ENCODE measurements at places on chromosomes 12 and 14.

DNA sequence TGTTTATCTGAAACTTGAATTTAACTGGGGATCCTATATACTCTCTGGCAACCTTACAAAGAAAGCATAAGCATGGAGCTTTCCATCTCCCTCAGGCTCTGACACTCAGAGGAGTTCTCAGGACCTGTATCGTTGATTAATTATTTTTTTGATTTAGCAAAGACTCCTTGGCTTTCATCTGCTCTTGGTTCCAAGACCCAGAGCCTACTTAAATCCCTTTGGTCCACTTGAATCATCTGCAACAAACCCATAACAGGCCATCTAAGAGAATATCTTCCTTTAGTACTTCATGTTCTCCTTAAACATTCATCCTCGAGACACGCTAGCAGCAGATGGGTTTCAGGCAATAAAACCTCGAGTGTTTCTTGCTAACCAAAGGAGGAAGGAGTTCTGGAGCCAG is 85.4 kb downstream of the ZFP36L1 start:
- DNase-seq: no peak

DNA sequence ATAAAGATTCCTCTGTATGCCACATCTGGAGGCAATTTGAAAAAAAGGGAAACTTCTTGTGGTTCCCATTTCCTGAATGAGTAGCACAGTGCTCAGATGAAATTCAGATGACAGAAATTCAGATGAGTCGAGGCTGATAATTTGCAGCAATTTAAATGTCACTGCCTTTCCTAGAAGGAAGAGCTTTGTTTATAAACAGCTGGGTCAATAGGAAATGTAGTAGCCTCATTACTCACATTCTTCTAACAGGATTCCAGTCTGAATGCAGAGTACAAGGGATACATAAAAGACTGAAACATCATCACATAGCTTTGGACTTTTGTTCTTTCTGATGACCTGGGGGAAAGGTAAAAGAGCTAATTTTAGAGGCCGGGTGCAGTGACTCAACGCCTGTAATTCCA is 11.3 kb upstream of the DACT1 start:
- DNase-seq: no peak

- no peak for DNase-seq
Observed at GRCh38 chr12:14310866-14311265, 54.6 kb upstream of the ATF7IP start.

DNA sequence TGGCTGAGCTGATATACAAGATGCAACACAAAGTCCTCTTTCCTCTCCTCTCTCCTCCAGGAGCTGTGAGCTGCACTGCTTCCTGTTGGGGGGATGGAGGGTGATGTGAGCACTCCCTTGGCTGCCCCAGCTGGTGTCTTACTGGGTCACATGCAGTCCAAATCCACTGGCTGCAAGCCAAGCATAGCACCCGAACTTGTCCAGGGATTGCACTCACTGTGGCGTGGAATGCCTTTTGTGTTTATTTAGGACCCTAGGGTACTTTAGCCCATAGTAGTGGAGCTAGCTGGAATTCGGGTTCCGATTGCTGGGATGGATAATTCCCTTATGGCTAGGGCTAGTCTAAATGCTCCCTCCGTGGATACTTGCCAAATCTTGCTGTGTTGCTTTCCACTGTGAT is 424.9 kb upstream of the SYT1 start:
- no peak for DNase-seq

GRCh38 chr12:19771858-19772257 is 332.6 kb downstream of the AEBP2 start:
- no peak for DNase-seq

DNA sequence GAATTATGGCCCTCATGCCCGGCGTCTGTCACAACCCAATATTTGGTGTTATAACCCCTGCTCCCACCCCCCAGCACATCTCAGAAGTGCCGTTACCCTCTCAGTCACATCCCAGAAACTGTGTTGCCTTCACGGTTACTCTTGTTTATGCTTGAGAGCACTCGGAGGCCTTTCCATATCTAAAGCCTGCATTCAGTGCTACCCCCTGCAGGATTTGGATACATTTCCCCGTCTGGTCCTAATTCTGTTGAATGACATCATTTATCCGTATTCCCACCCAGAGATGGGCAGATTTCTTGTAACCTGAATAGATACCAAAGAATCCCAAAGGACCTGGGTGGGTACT is 19.1 kb upstream of the FOS start:
- DNase-seq: no peak

GRCh38 chr12:64656429-64656828 is 46.1 kb downstream of the RASSF3 start:
- DNase-seq: no peak

DNA sequence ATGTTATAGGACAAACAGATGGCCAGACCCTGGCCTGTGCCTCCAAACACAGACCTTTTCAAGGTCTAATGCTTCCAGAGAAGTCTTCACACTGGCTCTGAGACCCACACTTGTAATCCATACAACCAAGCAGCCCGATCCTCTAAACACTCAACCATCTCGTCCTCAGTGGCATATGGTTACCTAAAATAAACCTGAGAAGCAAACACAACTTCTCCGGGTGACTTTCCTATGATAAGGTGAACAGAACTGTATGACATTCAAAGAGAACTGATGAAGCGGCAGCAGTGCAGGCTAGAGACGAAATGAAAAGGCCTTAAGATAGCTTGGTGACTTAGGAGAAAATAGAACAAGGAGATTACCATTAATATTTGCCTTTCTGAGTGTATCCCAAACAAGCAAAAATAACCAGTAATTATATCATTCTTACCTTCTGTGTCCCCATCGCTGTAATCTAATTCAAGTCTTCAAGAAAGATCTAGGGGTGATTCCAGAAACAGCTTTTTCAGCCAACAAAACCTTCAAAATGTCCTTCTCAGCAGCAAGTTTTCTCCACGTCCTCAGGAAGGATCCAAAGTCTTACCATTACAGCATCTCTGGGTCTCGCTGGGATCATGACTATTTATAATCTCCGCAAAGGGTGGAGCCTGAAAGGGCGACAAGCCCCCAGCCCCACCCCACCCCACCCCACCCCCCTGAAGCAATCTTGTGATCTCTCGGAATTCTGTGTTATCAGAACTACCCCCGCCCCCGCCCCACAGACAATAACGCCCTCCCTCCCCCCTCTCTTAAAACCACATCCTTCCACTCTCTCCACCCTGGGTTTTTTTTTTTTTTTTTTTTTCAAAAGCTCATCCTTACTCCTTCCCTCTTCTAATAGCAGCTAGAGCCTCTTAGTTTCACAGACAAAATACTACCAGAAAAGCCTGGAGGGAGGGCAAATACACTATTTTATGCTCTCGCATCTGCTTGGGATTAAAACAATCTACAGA is at the start of gene SLC2A3:
SLC2A3 (minus strand) TSS at position 598 of the 992 bp plus-strand sequence; CDS start at position 445, 153 bp downstream.
- DNase-seq: no peak

GRCh38 chr12:12384571-12385340 is 27.9 kb downstream of the BORCS5 start:
- no peak for DNase-seq

- DNase-seq: no peak
Observed at GRCh38 chr12:67807814-67808213, 159.3 kb downstream of the DYRK2 start.

- DNase-seq: no peak
Observed at GRCh38 chr12:79677672-79678071, 13.1 kb downstream of the PAWR start.

DNA sequence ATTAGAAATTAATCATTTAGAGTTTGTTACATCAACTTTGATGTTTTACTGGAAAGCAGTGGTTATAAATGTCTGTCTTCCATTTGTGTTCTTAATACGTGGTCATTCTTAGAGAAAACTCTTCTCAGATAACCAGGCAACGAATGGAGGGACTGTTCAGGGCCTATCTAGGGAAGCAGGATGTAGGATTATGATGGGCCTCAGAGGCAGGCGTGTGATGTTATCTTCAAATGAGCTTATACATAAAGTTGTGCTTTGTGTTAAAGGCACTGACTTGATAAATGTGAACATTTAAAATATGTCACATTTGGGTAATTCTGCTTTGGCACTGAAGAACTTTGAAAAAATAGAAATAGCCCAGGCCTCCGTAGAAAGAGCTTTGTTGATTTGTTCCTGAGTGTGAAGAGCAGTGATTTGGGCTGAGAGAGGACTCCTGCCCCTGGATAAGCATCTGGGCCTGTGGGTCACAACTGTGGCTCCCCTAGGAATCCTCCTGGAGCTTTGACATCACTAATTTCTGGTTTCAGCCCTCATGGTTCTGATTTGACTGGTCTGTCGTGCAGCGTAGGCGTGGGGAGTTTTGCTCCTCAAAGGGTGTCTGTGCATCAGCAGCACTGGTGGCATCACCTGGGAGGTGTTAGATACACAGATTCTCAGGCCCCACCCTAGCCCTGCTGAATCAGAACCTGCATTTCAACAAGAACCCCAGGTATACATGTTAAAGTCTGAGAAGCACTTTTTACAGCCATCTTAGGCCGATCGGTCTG is 55.4 kb downstream of the SAMD4A start:
- no peak for DNase-seq

- no peak for DNase-seq
Observed at GRCh38 chr12:47725893-47726292, 603 bp upstream of the ENDOU start.

DNA sequence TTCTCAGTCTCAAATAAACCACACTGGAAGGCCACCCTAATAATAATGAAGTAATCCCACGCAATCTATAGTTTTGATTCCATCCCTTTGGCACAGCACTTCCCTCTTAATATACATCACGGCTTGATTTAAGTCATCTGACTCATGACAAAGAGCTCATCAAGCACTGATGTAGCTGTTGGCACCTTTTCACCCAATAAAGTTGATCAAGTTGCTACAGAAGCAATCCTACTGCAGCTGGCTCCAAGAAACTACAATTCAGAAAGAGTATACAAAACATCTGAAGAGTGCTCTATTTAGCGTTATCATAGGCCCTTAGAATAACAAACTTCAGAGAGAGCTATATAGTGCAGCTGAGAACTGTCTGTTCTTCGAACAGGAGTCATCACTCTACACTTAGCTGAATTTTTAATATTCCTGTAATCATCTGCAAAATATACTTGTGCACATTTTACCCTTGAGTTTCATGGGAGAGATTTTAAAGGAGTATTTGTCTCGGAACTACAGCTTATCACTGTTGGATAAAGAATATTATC is 94.9 kb downstream of the OSBPL8 start:
- DNase-seq: no peak

DNA sequence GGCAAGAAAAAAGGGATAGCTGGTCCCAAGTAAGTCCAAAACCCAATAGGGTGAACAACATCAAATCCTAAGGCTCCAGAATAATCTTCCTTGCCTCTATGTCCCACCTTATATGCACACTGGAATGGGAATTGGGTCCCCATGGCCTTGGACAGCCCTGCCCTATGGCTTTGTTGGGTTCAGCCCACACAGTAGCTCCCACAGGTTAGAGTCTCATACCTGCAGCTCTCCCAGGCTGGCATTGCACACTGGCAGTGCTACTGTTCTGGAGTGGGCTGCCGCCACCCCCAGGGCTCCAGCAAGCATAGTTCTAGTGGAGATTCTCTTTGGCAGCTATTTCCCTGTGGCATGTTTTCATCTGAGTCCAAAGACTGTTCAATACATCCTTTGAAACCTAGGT is 352.4 kb upstream of the CLEC14A start:
- DNase-seq: no peak

DNA sequence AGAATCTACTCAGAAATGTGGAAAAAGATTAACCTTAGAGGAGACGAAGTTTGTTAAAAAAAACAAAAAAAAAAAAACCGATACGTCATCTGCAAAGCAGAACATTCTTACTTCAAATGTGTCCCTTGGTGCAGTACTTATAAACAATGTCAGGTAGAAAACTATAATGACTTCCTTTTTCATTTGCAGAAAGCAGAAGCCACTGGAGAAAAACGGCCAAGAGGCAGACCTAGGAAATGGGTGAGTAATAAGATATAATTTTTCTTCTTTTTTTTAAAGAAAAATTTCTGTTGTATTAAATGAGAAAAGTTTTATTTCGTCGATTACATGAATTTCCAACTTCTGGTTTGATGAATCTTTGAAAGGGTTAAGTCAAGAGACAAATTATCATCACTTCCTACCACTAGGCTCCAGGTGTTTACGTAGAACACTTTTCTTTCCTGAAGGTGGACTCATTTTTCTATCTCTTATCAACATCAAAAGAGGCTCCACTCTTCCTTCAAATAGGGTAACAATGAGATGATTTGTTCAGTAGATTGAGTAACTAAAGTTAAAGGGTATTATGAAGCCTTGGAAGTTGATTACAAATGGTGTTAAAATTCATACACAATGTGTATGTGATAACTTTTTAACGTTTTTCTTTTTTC is 14.2 kb downstream of the HMGA2 start:
- DNase-seq: no peak

DNA sequence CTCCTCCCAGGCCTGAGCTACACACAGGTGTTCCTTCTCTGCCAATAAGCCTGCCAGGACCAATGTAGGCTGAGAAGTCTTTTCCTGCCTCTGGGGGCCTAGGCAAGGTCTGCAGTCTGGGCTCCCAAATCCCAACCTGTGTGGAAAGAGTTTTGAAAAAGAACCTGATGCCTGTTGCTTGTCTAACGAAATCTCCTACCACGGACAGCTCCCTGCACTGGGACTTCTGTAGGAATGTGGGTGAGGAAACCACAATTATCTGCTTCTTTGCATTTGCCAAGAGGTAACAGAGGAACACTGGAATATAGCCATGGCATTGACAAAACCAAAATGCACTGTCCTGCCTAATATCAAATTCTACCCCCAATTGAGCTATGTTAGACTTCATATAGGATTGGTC is 877.0 kb upstream of the TMEM132C start:
- DNase-seq: no peak

DNA sequence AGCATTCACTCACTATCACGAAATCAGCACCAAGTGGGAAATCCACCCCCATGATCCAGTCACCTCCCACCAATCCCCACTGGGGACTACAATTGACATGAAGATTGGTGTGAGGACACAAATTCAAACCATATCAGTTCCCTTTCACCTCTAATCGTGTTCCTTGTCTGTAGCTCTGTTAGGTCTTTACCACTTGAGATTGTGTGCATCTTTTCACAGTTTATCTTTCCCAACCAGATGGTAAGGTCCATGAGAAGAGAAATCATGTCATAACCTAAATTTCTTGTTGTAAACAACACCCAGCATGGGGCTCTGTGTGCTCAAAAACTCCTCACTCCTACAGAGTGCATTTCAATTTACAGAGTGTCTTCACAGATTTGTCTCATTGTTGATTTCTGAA is 27.1 kb upstream of the PCED1B start:
- DNase-seq: no peak

- DNase-seq: no peak
Observed at GRCh38 chr14:36580856-36581831, 1.3 kb downstream of the NKX2-8 start.

- no peak for DNase-seq
Observed at GRCh38 chr14:75467763-75468162, 39.9 kb downstream of the JDP2 start.

Data from thoracic aorta (tissue), 2 donors.